ENCODE measurements at places on chromosomes 16 and 17.
A peak's percentile ranks its signal among the peaks of the same experiment; 100 is the strongest.

- no peak for DNase-seq
Observed at GRCh38 chr16:74107795-74108610, 188.6 kb upstream of the PSMD7 start.

DNA sequence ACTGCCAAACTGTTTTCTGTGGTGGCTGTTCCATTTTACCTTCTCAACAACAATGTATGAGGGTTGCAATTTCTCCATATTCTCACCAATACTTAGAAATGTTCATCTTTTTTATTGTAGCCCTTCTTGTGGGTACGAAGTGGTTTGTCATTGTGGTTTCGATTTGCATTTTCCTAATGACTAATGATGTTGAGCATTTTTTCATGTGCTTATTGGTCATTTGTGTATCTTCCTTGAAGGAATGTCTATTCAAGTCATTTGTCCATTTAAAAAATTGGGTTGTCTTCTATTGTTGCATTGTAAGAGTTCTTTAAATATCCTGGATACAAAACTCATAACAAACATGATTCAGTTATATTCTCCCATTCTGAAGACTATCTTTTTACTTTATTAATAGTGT, 47.5 kb upstream of the CCL2 start:
- DNase-seq, result no peak

- DNase-seq, result peak; percentile 71
Observed at GRCh38 chr17:17812211-17813054, 24.4 kb downstream of the SREBF1 start.

GRCh38 chr16:47705266-47705665, 244.1 kb downstream of the PHKB start:
- DNase-seq, result no peak

- DNase-seq, result no peak
Observed at GRCh38 chr16:9578459-9578858, 487.0 kb downstream of the HAPSTR1 start.
